A172 (cell line): ENCODE measurements at places on chromosomes 11 and 22. TPM values are rescaled to one million over a fixed set of nuclear protein-coding genes. Genes with fewer than 3 reads are reported as not detected.

DNA sequence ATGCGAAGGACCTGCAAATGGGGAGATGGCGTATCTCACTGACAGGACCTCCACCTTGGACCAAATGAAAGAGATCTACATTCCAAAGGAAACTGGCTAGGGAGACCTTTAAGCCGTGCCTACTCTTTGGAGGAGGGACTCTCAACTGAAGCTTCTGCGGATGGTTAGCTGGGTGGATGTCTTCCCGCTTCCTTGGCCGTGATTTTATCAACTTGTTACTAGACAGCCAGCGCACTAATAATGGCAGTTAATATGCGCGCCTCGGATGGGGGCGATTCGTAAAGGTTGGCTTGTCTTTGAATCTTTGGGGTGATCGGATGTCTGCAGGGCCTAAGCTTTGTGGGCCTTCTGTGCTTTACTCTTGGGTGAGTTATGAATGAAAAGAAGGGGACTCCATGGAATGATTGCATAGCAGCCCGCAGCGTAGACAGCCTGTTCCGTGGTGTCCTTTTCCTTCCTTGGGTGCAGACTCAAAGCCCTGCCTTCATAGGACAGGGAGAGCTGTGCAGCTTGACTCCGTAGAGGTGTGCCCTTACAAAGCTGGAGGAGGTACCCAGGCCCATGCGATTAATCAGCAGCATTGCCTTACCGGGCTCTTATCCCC, 1.5 kb downstream of the ZNRF3 start:
- DNase-seq, result no peak

Gene CD6
- total RNA-seq, result not detected in 2 replicates

GRCh38 chr11:36374726-36375125, 78.6 kb downstream of the PRR5L start:
- no peak for DNase-seq

DNA sequence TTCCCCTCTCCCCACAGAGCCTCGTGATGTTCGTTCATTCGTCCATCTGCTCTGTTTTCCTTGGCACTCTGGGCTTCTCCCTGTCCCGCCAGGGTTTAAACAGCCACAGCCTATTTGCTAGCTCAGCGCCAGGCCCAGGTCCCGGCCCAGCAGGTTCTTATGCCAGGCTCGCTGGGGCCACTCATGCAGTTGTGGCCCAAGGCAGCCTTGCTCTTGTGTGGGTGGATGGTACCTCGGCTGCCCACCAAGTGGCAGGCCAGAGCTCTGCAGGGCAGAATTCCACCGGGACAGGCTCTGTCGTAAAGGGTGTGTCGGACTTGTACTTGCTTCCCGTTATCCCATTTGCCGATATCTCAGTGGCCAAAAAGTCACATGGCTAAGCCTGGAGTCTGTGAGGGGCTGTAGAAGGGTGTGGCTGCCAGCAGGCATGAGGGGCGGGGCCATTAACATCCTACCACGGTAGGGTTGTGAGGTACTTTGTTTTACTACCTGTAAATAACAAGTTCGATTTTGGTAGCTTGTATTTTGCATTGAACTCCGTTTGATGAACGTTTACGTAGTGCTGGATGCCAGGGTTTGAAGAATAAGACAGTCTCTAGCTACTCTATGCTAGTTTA, 7.9 kb downstream of the FAM118A start:
- DNase-seq, result peak; percentile 70

Gene SYVN1
- total RNA-seq, result 17.0 and 30.6 TPM in 2 replicates

Gene PVALB
- 1.2 TPM in 1 of 2 replicates, not detected in the other for total RNA-seq

DNA sequence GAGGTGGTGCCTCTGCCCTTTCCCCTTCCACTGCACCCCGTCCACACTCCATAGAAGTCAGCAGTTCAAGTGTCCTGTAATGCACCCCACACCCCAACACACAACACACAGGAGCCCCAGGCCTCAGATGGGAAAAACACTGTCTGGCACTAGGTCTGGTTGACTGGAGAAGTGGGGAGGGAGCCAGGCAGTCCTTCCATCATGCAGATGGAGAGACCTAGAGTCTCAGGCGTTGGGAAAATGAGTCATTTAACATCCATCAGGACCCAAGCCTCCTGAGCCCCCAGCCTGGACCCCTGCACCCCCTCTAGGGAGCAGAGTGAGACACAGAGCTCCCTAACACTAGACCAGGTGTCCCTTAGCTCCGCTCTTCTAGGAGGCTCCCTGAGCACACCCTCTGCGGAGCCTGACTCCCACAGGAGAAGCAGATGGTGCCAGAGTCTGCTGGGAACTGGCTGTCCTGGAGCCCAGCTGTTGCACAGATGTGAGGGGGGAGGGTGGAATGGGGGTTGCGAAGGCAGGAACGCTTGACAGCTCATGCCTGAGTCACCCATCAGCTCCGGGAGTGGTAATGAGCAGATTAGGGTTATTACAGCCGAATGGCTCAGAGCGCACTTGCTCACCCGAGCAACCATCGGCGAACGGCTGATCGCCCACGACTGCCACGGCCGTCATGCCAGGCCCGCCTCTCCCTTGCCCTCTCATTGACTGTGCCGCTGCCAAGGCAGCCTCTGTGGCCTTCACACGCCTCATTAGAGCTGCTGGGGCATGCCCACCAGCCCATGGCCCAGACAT, 22.1 kb upstream of the SYT7 start:
- DNase-seq, result peak; percentile 82
